ENCODE measurements at places on chromosomes 3 and 15. TPM values are rescaled to one million over a fixed set of nuclear protein-coding genes. Genes with fewer than 3 reads are reported as not detected.

The SCG5 gene
- 0.27 TPM for total RNA-seq

The NME9 gene
- 1.1 TPM for total RNA-seq

The CNTN4 gene
- total RNA-seq = 0.27 TPM

The UBL7 gene
- 94.0 TPM for total RNA-seq

The TGM4 gene
- total RNA-seq = not detected

The APOD gene
- not detected for total RNA-seq

The SEMA3B gene
- 0.54 TPM for total RNA-seq

The LYZL4 gene
- total RNA-seq = not detected

The CPNE4 gene
- total RNA-seq = not detected

The SERINC4 gene
- under 0.01 TPM for total RNA-seq

The GABRA5 gene
- total RNA-seq = not detected

Measured in hematopoietic multipotent progenitor cell (in vitro differentiated cells).